Hematopoietic multipotent progenitor cell treated with erythropoietin and hydrocortisone succinate and interleukin-3 and kit ligand, for 8 days (in vitro differentiated cells): ENCODE measurements at places on chromosomes 1 and 21.

GRCh38 chr1:6486433-6487011 lies 4.9 kb downstream of the PLEKHG5 start:
- peak; percentile 83 for DNase-seq

- no peak for DNase-seq
These were observed 7.6 kb downstream of the DNTTIP2 start for GRCh38 chr1:93871366-93871765.

DNA sequence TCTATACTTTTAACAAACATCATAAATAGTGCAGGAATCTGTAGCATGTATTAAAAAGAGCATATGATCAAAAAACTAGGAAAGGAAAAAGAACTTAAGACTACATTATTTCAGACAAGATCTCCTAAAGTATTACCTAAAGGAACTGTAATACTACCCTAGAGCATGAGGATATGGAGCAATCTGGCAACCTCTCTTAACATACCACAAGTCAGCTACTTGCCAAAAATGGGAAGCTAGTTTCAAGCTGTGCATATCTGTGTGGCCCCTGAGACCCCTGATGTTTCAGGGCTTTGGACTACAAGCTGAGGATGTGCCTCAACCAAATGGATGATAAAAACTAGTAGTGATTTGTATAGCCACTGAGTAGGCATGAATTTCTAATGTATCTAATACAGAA lies 525.6 kb downstream of the PTBP2 start:
- DNase-seq = no peak

DNA sequence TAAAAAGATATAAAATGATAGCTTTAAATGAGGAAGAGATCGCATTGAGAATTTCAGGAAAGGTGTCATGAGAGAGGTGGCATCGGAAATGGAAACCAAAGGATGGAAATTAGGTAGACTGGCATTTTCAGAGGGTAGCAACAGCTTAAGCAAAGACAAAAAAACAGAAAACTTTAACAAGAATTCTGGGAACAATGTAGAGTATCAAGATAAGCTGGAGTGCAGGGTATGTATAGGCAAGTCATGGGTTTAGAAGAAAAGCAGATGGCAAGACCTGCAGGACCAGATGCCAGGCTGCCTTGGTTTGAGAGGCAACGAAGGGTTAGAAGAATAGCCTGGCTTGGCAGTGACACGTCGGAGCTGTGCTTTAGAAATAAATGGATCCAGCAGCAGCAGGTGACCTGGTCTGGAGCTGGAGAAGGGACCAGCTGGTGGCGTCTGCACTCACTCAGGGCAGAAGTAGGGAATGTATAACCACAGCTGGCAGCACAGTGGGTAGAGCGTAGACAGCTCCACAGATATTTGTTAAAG lies 149.4 kb upstream of the TIAM1 start:
- DNase-seq = no peak

GRCh38 chr1:55155522-55155921 lies 59.6 kb downstream of the USP24 start:
- peak; percentile 60 for DNase-seq

- no peak for DNase-seq
These were observed 4.3 kb upstream of the CHI3L2 start for GRCh38 chr1:111223126-111223685.

GRCh38 chr1:17645068-17645911 lies 105.8 kb downstream of the ARHGEF10L start:
- no peak for DNase-seq

DNA sequence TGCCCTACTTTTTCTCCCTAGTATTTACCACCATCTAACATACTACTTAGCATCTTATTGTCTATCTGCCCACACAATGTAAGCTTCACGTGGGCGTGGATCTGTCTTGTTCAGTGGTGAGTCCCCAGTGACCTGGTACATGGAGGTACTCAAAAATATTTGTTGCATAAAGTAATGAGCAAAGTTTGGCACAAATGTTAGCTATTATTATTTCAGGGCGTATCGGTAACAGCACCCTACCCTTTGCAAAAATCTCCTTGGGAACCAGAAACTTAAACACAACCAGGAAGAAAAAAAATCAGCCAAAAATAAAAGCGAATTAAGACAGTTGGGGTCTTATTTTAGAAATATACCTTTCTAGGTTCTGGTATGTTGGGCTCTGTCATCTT lies 454 bp upstream of the NENF start:
- DNase-seq = peak; percentile 44
